ENCODE measurements at places on chromosomes 6 and 20.

DNA sequence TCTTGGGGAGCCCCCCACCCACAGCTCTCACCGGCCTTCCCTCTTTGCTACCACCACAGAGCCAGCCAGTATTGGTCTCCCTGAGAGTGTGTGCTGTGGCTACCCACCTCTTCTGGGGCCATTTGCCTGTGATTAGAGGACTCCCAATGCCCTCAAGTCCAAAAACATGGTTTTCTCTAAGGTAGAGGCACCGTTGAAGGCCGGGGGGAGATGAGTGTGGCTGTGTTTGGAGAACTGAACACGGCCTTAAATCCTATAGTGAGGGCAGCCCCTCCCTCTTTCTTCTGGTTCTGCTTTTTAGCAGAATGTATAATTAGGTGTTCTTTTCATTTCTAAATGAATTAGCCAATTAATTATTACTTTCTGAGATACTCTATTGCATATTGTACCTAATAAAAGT is 2.5 kb downstream of the CCR6 start:
- no peak for DNase-seq

DNA sequence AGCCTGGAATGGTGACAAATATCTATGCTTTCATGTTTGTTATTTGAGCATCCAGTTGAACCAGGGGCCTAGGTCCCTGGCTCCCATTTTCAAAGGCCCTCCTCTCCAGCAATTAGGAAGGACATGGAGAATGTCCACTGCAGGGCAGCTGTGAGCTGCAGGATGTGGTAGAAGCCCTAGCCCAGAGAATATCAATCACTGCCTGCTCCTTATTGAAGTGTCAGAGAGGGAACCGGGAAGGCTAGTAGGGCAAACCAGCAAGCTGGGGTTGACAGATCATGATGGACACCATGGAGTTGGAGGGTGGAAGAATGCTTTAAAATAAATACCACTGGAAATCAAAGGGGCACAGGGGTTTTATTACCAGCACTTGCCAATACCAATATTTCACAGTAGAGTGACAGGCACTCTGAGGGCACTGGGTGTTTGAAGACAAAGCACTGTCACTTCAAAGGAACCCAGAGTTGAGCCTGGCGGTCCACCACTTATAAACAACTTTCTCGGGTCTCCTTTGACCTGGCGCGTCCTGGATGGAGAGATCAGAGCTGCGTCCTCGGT is 47.7 kb downstream of the ZNF831 start:
- no peak for DNase-seq

DNA sequence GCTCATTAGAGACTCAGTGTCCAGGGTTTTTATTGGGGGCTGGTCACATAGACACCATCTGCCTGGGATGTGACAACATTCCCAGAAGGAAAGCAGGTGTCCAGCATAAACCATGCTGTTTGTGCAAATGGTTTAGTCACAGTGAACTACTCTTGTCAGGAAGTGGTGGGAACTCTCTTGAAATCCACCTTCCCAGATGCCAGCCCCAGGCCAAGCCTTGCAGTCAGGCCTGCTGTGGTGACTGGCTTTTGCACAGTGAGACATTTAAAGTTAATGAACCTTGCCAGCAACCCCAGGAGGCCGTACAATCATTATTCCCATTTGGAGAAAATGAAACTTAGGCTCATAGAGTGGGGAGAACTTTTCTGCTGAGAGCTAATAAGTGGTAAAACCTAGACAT is 242.5 kb upstream of the KCNG1 start:
- no peak for DNase-seq

- DNase-seq = no peak
These were observed 1.3 kb downstream of the SLA2 start for GRCh38 chr20:36644706-36645095.
